ENCODE measurements at places on chromosomes 2 and 18.

DNA sequence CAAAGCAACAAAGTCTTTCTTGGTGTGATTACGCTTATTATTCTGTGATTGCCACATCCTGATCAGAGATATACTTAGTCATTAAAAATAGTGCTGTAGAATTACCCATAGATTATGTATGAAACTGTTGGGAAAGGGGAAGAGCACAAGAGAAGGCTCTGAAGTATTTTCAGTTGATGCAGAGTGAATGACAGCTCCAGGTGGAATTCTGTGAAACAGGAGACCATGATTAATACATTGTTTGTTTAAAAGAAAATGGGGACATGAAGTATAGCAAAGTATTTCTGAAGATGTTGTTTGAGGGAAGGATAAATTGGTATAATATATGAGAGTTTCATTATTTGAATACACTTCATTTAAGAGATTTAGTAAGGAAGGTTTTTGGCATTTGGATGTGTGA, 307.6 kb upstream of the CDH20 start:
- no peak for DNase-seq

GRCh38 chr18:39958876-39959275, 1996.2 kb upstream of the PIK3C3 start:
- no peak for DNase-seq

- no peak for DNase-seq
Measured at GRCh38 chr18:40524881-40525280, 1430.2 kb upstream of the PIK3C3 start.

DNA sequence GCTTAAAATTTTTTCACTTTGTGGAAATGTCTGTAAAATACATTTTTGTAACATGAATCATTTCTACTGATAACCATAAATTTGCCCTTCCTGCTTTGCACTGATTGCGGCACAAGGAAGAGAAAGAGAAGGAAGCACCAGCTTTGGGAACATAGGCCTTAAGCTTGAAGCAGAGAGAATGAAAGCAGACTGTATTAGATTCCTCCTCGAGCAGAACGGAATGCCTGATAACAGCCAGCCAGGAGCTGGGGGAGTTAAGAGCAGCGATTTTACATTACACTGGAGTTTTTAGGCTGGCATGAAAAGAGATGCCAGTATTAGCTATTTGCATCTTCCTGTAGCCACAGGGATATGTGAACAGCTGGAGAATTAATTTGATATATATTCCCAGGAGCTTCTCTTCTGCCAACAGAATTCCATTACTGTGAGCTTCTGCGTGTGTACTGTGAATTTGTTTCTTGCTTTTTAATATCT, 33.5 kb downstream of the CRIM1 start:
- peak; percentile 32 for DNase-seq

DNA sequence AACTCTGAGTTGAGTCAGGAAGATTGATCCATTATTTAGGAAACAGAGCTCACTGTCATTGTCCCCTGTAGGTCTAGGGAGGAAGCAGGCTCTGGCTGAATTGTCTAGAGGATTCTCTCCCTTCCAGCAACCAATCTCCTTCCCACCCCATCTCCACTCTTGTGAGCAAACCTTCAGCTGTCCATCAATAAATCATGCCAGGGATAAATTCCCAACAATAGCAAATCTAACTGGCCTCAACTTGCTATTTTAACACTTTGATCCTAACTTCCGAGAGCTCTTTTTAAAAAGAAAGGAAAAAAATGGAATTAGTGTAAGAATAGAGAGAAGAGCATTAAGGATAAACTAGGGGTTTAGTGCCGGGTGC, 53.5 kb downstream of the ATP8B1 start:
- no peak for DNase-seq

Data from left hindlimb (tissue), 1 donor.